Endodermal cell (in vitro differentiated cells): ENCODE measurements at places on chromosomes 7 and 10. TPM values are rescaled to one million over a fixed set of nuclear protein-coding genes. Genes with fewer than 3 reads are reported as not detected.

GNGT1 gene
- 0.11 and 0.22 TPM in 2 replicates for total RNA-seq

- H3K27ac ChIP-seq: no peak overlapping the region
- peak; percentile 81 for DNase-seq
- peaks cover 35% of the 10 kb centered on the region for H3K27me3 ChIP-seq
- no peaks in the 10 kb centered on the region for H3K36me3 ChIP-seq
- no peaks in the 10 kb centered on the region for H3K4me1 ChIP-seq
These were observed 61.2 kb downstream of the NEURL1 start for GRCh38 chr10:103554488-103555324.

GRCh38 chr10:36721871-36722270 is 403.5 kb upstream of the ANKRD30A start:
- no peak for DNase-seq
- no peaks in the 10 kb centered on the region for H3K36me3 ChIP-seq
- no peaks in the 10 kb centered on the region for H3K27me3 ChIP-seq
- H3K27ac ChIP-seq: no peak overlapping the region

- H3K4me1 ChIP-seq: no peaks in the 10 kb centered on the region
- peak overlapping the region; percentile 96 for H3K4me3 ChIP-seq
- H3K36me3 ChIP-seq: no peaks in the 10 kb centered on the region
- H3K27me3 ChIP-seq: no peaks in the 10 kb centered on the region
- H3K27ac ChIP-seq: no peak overlapping the region
These were observed 708 bp downstream of the UBN2 start for GRCh38 chr7:139231513-139232376.

EGR2 gene
- total RNA-seq: 0.24 to 0.84 TPM in 2 of 3 replicates, not detected in the other

NPC1L1 gene
- 2.7 to 3.1 TPM (median 2.9 TPM) in 3 replicates for total RNA-seq

DNA sequence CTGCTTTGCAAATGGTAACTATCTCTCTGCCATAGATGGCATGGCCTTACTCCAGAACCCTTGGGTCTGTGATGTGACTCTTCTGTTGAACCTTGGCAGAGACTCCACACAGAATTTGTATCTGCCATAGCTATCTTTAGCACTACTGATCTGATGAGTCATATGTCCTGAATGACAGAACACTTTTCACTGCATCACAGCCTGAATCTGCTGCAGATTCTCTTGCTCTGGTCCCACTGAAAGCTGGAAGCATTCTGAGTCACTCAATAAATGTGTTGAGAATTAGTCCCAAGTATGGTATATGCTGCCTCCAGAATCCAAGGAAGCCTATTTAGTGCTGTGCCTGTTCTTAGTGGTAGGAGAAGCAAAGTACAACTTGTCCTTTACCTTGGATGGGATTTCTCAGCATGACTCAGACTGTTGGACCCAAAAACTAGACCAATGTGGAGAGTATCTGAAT is 39.5 kb upstream of the ANKRD1 start:
- no peak overlapping the region for H3K4me3 ChIP-seq
- no peak overlapping the region for H3K27ac ChIP-seq
- no peak for DNase-seq

GRCh38 chr10:49274886-49275285 is 24.1 kb upstream of the C10orf71 start:
- H3K4me1 ChIP-seq: no peaks in the 10 kb centered on the region
- DNase-seq: peak; percentile 22
- H3K27me3 ChIP-seq: no peaks in the 10 kb centered on the region
- no peak overlapping the region for H3K4me3 ChIP-seq
- H3K27ac ChIP-seq: no peak overlapping the region
